ENCODE measurements at places on chromosomes 16 and 17. TPM values are rescaled to one million over a fixed set of nuclear protein-coding genes. Genes with fewer than 3 reads are reported as not detected.

CACNG4 gene
- 0.26 TPM for total RNA-seq

GLTPD2 gene
- total RNA-seq: not detected

SCN4A gene
- not detected for total RNA-seq

HAP1 gene
- 0.40 TPM for total RNA-seq

NCOR1 gene
- total RNA-seq: 73.0 TPM

MRPS7 gene
- 53.0 TPM for total RNA-seq

EVI2B gene
- total RNA-seq: 0.52 TPM

KRTAP16-1 gene
- not detected for total RNA-seq

MYOCD gene
- not detected for total RNA-seq

GJD3 gene
- total RNA-seq: 3.4 TPM

CA5A gene
- total RNA-seq: not detected

SLC5A10 gene
- total RNA-seq: not detected

TP53TG3 gene
- not detected for total RNA-seq

IFT20 gene
- total RNA-seq: 43.1 TPM

ASIC2 gene
- total RNA-seq: not detected

KRTAP3-1 gene
- not detected for total RNA-seq

WNT9B gene
- not detected for total RNA-seq

KRT32 gene
- not detected for total RNA-seq

KRT39 gene
- total RNA-seq: not detected

PRSS21 gene
- total RNA-seq: 2.2 TPM

Measured in epithelial cell of alveolus of lung (primary cell).